ENCODE measurements at places on chromosomes 2 and 18. TPM values are rescaled to one million over a fixed set of nuclear protein-coding genes. Genes with fewer than 3 reads are reported as not detected.

GRCh38 chr2:145655165-145655765 is 1135.3 kb upstream of the ZEB2 start:
- DNase-seq, result no peak

DNA sequence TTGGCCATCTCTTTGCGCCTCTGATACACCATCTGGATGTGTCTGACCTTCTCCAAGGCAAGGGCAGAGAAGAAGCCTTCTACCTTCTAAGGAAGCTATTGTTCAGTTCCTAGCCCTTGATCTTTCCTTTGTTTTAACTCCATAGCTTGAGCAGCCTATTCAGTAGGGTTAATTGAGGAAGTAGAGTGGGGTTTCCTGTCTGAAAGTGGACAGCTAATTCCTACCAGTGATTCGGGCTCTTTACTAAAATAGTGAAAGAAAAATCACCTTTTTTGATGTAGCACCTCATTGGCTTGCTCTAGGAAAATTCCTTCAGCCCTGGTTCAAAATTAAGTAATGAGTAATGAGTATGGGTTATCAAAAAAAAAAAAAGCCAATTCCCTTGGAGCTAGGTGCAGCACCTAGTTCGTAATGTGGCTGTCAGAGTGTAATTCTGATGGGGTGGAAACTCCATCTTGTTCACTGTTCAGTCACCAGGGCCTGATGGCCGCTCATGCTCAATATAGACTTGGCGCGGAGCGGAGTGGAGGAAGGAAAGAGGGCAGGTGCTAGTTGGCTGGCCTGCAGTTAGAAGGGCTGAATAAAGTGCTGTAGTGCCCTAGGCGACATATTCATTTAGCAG is 2.9 kb upstream of the MGAT5 start:
- DNase-seq, result no peak

DNA sequence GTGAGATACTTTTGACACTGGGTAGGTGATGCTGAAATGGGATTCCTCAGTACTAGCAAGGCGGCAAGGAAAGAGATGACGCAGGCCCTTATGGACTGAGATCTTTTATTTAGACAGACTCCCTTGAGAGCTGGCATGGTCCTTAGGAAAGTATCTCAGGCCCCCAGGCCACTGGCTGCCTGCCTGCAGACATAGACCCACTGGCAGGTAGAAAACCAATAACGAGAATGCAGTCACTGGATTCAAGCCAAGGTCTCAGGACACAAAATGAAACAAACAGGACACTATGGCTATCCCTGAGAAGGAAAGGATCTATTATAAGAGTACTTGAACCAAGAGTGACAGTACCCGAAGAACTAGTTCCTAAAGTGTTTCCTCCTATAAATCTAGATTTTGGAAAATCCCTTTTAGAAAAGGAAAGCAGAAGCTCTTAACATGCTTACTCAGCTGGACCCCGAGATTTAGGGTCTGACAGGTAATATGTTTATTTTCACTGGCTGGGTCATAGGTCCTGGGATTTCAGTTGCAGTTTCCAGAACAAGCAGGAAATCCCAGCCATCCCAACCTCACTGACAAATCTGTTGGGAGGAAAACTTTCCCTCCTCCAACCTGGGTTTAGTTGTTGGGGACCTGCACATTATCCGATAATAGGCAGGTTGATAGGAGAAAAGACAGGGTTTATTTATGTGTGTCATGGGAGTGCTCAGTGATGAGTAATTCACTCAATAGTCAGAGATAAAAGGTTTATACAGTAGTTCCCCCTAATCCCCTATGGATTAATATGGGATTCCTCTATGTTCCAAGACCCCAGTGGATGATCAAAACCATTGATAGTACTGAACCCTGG is 44.5 kb downstream of the COMMD1 start:
- DNase-seq, result no peak

Gene ERFE
- total RNA-seq, result 14.9 TPM

DNA sequence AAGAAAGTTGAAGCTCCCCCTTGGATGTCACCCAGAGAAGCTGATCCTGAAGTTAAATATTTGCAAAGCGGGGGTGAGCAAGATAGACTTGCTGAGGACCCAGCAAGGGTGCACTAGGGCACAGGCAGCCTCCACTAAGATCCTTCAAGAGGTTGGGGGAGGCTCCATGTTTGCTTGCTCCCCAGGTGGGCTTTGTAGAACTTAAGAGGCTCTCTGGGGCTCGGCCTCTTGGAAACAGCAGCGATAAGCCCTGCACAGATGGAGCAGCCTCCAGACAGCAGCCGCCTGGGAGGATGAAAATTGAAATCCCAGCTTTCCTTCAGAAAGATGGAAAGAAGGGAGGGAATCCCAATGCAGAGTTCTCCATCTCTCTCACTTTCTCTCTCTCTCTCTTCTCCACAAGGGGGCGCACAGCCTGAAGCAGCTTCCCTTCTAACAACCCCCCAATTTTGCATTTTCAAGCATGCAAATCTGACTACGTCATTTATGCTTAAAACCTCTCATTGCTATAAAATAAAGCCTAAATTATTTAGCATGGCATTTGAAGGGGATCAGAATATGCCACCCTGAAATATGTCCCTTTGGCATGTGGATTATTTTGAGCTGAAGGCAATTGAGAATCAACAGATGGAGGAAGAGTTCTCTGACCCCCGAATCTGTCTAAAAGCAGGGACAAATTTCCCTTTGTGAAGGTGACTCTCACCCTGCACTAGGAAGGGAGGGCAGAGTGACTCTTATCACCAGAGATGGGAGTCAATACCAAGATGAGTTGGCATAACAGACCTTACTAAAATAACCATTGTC is 185.7 kb upstream of the KLHL29 start:
- DNase-seq, result peak; percentile 34

- DNase-seq, result no peak
These were observed 10.8 kb upstream of the IL18RAP start for GRCh38 chr2:102412199-102412598.

GRCh38 chr18:58337285-58337684 is 291.6 kb downstream of the ALPK2 start:
- DNase-seq, result no peak

GRCh38 chr2:196077821-196078220 is 9.2 kb upstream of the DNAH7 start:
- DNase-seq, result no peak

DNA sequence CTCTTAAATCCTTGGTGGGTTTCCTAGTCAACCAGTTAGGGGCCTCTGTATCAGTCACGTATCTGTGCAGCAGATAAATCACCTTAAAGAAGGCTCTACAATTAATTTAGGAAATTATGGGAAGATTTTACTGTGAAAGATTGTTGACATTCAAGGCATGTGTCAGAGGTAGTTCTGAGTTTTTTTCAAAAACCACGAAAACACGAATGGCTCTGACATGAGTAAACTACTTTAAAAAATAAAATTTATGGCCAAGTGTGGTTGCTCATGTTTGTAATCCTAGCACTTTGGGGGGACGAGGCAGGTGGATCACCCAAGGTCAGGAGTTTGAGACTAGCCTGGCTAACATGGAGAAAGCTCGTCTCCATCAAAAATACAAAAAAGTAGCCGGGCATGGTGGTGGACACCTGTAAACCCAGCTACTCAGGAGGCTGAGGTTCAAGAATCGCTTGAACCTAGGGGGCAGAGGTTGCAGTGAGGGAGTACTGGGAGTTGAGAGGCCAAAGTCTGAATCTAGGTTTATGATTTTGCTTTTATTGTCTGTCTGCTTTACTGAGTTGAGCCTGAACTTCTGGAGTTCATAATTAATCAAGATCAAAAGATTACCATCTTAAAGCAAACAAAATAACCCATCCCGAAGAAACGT is 77.1 kb downstream of the SPRED2 start:
- no peak for DNase-seq

DNA sequence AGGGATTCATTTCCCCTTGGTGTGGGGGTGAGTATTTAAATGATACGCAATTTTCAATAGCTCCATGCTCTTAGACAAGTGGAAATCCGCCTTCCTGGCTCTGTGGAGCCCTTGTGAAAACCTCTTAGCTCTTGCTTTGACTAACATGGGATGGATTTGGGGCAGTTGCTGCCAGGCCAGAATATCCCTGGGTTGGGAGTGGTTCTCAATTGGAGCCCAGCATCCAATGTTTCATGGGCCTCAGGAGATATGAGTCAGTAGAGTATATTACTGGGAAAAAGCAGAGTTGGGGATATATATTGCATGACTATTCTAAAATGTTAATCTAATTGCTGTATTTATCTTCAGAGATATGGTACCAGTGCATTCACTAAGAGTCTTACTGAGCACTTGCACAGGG is 104.4 kb upstream of the IL1R2 start:
- DNase-seq, result no peak

- DNase-seq, result no peak
These were observed 34.7 kb downstream of the SPOPL start for GRCh38 chr2:138536302-138536701.
